ENCODE measurements at places on chromosomes 16 and 17. TPM values are rescaled to one million over a fixed set of nuclear protein-coding genes. Genes with fewer than 3 reads are reported as not detected.

- no peaks in the 10 kb centered on the region for H3K27me3 ChIP-seq
- H3K27ac ChIP-seq, result no peak overlapping the region
- no peaks in the 10 kb centered on the region for H3K36me3 ChIP-seq
- H3K4me3 ChIP-seq, result no peak overlapping the region
- no peak for DNase-seq
Measured at GRCh38 chr16:56225017-56225742, 33.9 kb downstream of the GNAO1 start.

DNA sequence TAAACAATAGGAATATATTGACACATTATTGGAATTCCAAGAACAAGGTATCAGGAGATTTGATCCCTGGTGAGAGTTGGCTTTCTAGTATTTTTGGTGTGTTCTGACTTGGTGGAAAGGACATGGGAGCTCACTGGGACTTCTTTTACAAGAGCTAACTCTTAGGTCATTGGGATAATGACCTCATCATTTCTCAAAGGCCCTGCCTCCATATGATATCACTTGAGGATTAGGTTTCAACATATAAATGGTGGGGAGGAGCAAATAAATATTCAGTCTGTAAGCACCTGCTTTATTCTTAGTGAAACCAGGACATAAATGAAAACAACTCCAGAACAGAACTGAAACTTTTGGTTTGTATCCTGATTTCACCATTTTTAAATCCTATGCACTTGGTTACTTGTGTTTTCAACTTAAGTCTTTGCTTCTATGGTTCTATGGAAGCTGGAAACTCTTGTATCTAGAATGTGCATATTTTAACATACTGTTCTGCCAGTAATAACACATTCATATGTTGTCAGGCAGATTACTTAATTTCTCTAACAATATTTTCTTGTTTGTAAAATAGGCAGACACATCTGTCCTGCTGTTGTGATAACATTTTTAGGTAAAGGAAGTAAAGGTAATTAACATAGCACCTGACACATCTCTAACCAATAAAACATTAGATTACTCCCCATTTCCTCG lies 1527.7 kb upstream of the CDH8 start:
- no peak overlapping the region for H3K4me3 ChIP-seq
- no peaks in the 10 kb centered on the region for H3K4me1 ChIP-seq
- H3K36me3 ChIP-seq, result no peaks in the 10 kb centered on the region
- H3K27me3 ChIP-seq, result no peaks in the 10 kb centered on the region
- DNase-seq, result no peak
- no peak overlapping the region for H3K27ac ChIP-seq

DNA sequence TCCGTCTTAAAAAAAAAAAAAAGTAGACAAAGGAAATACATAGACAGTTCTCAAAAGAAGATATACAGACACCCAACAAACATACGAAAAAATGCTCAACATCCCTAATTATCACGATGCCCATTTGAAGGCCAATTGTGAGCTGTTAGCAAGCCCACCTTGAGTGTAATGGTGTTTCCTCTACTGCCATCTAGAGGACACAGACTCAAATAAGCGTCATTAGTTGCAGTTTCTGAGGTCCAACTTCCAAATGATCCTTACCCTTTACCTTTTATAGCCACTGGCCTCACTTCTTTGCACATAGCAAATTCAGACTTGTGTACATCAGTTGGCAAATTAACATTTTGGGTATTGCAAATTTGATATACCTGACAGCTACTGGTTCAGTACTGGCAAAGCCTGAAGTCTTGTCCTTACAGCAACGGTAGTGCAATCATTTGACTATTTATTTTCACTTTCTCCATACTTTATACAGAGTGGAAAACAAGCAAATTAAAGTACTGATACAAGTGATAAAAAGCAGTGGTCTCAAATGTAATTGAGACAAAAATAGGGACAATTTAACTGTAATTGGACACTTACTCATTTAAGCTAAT lies 536.3 kb upstream of the EEF2KMT start:
- no peaks in the 10 kb centered on the region for H3K27me3 ChIP-seq
- no peak for DNase-seq
- H3K27ac ChIP-seq, result no peak overlapping the region
- H3K4me3 ChIP-seq, result no peak overlapping the region
- no peaks in the 10 kb centered on the region for H3K36me3 ChIP-seq

DNA sequence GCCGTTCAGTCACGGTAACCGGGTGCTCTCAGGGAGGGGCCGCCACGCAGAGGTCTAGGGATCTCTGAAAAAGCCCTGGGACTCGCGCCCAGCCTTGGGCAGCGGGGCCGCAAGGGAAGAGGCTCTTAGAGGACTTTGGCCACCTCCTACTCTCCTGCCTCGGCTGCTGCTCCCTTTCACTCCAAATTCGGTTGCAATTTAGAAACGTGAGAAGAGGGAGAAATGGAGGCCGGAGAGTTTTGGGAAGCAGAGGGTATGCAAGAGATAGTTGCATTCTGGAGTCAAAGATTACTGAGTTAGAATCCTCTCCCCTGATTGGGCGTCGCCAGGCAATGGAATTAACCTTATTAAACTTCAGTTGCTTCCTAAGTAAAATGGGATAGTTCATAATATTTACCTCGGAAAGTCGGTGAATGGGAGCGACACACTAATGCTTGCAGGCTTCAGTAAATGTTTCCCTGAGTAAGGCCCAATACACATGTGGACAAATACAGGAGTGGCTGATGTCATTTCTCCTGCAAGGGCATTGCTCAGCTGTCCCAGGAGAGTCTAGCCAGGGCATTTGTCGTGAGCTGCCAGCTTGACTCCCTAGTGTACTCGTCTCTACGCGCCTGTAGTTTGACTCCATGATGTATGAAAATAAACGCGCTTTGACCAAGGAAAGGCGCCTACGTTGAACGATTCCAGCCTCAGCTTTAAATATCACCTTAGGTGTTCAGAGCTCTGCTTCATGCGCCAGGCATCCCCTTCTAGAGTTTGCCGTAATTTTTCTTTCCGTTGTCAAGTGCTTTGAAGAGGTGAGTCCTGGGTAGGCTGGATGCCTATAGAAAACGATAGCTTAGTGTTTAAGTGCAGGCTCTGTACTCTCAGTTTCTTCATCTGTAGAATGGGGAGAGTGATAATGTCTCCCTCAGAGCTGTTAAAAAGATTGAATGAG lies 667 bp downstream of the OGFOD1 start:
- H3K4me3 ChIP-seq, result peak overlapping the region; percentile 87
- H3K27ac ChIP-seq, result peak overlapping the region; percentile 83
- H3K27me3 ChIP-seq, result no peaks in the 10 kb centered on the region
- H3K4me1 ChIP-seq, result peaks cover 13% of the 10 kb centered on the region

DNA sequence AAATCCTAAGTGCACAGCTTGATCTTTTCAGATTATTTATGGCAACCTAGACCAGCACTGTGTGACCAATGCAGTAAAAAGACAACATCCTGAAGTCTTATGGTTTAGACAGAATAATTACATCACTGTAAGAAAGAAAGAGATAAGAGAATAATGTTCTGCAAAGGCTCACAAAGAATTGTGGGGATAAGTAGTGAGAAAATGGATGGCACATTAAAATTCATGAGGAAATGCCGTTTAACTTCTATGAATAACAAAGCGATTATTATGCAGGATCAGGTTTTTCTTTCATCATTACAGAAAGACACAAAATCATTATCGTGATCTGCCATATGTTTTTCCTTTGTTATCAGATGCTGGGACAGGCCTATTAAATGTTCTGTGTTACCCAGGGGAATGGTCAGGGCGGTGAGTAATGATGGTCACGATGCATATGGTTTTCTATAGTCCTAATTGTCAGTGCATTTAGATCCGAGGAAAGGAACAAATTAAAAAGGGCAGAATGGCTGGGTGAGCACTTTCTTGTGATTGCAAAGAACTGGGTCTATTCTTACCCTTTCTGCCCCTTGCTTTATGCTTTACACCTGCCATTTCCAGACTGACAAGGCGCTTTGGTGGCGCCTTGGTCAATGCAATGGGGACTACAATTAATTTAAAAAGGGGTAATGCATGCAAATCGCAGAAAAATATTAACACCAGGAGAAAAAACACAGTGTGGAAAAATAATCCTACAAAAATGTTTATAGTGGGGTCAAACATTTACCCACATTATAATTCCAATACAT lies 18.1 kb upstream of the DHX40 start:
- no peak for DNase-seq
- no peak overlapping the region for H3K27ac ChIP-seq
- no peaks in the 10 kb centered on the region for H3K4me1 ChIP-seq
- no peaks in the 10 kb centered on the region for H3K36me3 ChIP-seq
- H3K27me3 ChIP-seq, result no peaks in the 10 kb centered on the region
- H3K4me3 ChIP-seq, result no peak overlapping the region

- DNase-seq, result no peak
- no peak overlapping the region for H3K27ac ChIP-seq
- no peaks in the 10 kb centered on the region for H3K27me3 ChIP-seq
- no peaks in the 10 kb centered on the region for H3K4me1 ChIP-seq
- H3K36me3 ChIP-seq, result no peaks in the 10 kb centered on the region
Measured at GRCh38 chr16:31402687-31403086, 9.6 kb downstream of the ITGAD start.

DNA sequence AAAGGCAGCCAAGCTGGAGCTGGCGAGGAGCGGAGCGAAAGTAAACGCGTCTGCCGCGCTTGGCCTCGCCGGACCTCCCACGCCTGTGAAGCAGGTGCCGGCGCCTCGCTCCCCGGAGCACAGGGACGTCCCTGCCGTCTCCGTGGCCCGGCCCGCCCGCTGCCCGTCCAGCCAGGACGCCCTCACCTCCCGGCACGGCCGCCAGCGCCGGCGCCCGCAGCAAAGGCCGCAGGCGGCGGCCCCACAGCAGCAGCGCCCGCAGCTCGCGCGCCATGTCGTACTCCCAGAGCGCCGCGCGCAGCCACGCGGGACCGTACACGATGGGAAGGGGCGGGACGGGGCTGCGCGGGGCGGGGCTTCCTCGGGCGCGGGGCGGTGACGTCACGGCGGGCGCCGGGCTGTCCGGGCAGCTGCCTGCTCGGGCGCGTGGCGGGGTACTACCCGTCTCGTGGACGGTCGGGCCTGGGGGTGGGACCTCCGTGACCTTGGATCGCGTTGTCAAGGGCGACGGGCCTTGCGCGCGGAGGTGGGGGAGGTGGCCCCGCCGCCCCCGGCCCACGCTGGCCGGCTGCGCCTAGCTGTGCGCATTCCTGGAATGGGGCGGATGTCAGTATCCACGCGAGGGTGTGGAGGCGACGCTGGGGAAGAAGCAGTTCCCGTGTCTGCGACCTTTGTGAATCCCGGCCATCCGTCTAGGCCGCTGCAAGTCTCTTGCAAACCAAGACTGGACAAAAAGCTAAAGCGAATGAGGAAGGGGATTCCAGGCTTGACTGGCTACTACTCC lies at the start of gene TRAP1:
TRAP1 (minus strand) TSS at position 290 of the 784 bp plus-strand sequence; CDS start at position 274, 16 bp downstream.
- H3K27ac ChIP-seq, result peak within 1 kb of the TSS; percentile 85
- DNase-seq, result peak; percentile 54
- H3K4me3 ChIP-seq, result peak within 1 kb of the TSS; percentile 74
- no peaks in the 10 kb centered on the region for H3K36me3 ChIP-seq
- H3K4me1 ChIP-seq, result peaks cover 14% of the 10 kb centered on the region
- H3K27me3 ChIP-seq, result no peaks in the 10 kb centered on the region

- H3K4me1 ChIP-seq, result no peaks in the 10 kb centered on the region
- no peak overlapping the region for H3K4me3 ChIP-seq
- DNase-seq, result no peak
Measured at GRCh38 chr16:20181416-20181815, 107.7 kb upstream of the GPR139 start.

GRCh38 chr17:82487910-82488309 lies 29.4 kb downstream of the NARF start:
- H3K27ac ChIP-seq, result no peak overlapping the region
- no peak for DNase-seq
- no peak overlapping the region for H3K4me3 ChIP-seq
- H3K4me1 ChIP-seq, result peaks cover 6% of the 10 kb centered on the region
- H3K27me3 ChIP-seq, result no peaks in the 10 kb centered on the region
- peaks cover 14% of the 10 kb centered on the region for H3K36me3 ChIP-seq

DNA sequence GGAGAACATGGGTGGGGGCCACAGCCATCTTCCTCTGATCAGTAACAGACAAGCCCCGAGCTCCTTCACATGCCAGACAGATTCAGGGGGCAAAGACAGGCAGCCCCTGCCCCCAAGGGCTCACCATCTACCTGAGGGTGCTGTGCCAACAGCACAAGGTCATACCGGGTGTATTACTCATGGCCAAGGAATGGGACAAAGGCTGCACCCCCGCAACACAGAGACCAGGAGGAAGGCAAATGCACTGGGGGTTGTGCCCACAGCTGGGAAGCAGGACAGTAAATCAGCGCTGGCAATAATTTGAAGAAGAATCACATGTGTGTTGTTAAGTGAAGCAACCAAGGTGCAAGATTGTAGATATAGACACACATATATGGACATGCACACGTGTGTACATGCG lies 137.1 kb downstream of the C16orf95 start:
- H3K36me3 ChIP-seq, result no peaks in the 10 kb centered on the region
- H3K4me3 ChIP-seq, result no peak overlapping the region
- H3K27ac ChIP-seq, result no peak overlapping the region
- H3K4me1 ChIP-seq, result peaks cover 23% of the 10 kb centered on the region
- H3K27me3 ChIP-seq, result no peaks in the 10 kb centered on the region

GRCh38 chr16:61289141-61289540 lies 747.1 kb downstream of the CDH8 start:
- no peaks in the 10 kb centered on the region for H3K27me3 ChIP-seq
- no peaks in the 10 kb centered on the region for H3K4me1 ChIP-seq
- no peak overlapping the region for H3K4me3 ChIP-seq
- H3K36me3 ChIP-seq, result no peaks in the 10 kb centered on the region
- DNase-seq, result no peak

DNA sequence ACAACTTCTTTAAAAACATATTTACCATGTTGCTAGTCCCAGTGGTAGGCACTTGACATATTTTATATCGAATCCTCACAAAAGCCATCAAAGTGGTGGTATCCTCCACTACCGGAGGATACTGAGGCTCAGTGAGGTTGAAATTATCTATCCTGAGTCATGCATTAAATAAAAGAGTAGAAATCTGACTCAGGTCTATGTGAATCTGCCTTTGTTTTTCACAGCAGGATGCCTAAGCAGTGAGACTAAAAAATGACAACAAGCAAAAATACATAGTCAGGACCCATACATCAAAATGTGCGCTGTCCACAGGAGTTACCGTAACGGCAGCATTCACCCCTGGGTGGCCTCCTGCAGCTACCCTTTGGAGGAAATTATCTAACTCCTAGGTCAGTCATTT lies 17.7 kb downstream of the BRD7 start:
- peak; percentile 35 for DNase-seq
- no peaks in the 10 kb centered on the region for H3K4me1 ChIP-seq
- no peak overlapping the region for H3K27ac ChIP-seq
- no peaks in the 10 kb centered on the region for H3K27me3 ChIP-seq
- peaks cover 25% of the 10 kb centered on the region for H3K36me3 ChIP-seq
- no peak overlapping the region for H3K4me3 ChIP-seq

GRCh38 chr16:77675464-77676324 lies 46.6 kb upstream of the NUDT7 start:
- DNase-seq, result peak; percentile 52
- no peaks in the 10 kb centered on the region for H3K36me3 ChIP-seq
- H3K27me3 ChIP-seq, result no peaks in the 10 kb centered on the region
- H3K27ac ChIP-seq, result no peak overlapping the region

KRT26 gene
- total RNA-seq, result not detected

ORMDL3 gene
- 65.3 TPM for total RNA-seq

SNX20 gene
- total RNA-seq, result not detected

KRT27 gene
- not detected for total RNA-seq

Data from astrocyte (in vitro differentiated cells and primary cell).